ENCODE measurements at places on chromosomes 11 and 22.
A peak's percentile ranks its signal among the peaks of the same experiment; 100 is the strongest.

DNA sequence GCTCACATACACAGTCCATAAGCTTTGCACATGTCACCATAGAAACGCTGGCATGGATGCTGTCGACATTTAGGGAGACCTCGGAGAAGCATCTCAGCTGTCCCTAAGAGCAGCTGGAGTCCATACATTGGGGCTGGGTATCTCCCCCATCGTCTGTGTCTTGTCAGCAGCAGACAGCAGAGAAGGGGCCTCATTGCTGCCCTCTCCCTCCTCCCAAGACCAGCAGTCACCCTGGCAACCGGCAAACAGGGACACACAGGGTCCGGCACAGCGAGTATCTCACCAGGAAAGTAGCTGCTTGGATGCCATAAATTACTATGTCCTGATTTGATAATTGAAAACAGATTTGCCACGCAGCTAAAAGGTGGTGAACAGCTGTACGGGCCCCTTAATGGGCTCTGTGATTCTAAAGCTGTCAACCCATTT, 84.4 kb downstream of the CD44 start:
- no peak for DNase-seq

GRCh38 chr22:39414377-39414776, 14.8 kb downstream of the TAB1 start:
- no peak for DNase-seq

DNA sequence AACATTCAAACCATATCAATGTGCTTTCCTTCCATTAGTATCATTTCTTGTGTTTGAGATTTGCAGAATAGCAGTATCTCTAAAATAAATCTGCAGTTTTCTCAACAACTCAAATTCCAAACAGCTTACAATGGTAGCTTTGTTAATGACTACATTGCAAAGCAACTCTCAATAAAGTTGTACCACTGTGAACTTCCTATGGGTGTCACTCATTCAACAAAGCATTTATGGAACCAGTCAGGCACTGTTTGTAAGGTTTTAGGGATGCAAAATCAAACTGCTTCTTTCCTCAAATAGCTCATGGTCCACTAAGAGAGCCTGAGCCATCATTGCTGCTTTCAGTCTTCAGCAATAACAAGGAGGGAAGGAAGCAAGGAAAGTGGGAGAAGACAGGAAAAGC, 91.0 kb downstream of the CCDC83 start:
- DNase-seq = no peak

DNA sequence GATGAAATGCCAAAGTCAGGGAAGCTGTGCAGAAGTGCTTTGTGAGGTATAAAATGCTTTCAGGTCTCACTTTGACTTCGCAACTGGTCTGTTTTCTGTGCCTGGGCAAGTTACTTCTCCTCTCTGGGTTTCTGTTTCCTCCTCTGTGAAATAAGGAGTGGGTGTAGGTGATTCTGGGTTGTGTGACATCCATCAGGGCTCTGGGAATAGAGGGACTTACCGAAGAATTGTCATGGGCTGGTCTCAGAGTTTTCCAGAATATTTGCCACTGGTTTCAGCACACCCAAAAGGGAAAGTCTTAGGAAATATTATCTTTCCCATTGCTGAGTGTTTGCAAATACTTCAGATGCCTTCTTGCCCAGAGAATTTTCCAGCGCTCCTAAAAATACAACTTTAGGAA, 118.4 kb downstream of the KIAA1671 start:
- no peak for DNase-seq

- no peak for DNase-seq
Measured at GRCh38 chr11:118018401-118018800, 32.2 kb downstream of the IL10RA start.

DNA sequence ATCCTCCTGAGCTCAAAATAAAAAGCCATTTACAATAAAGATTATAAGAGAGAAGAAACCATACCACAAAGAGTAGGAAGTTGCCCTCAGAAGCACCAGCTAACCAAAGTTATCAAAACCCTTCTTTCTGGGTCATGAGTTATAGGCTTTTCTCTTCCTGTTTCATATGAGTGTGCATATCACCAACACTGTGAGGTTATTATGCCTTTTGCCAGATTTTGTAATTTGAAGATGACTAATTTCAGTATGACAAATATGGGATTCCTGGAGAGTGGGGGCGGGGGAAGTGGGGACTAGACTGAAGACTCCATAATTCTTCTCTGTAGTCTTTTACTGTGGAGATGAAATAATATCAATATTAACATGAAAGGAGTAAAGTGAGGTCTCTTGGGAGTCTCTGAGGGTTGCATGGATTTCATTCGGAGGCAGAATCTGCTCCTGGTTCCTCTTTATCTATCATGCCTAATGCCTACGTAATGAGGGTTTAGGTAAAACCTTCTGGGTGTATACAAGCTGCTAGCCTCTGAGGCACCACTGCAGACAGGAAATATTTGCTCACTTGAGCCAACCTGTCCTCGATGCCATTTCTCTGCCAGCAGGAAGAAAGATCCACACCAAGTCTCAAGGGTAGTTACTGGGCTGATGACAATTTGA, 2.1 kb downstream of the LPXN start:
- DNase-seq = peak; percentile 80

DNA sequence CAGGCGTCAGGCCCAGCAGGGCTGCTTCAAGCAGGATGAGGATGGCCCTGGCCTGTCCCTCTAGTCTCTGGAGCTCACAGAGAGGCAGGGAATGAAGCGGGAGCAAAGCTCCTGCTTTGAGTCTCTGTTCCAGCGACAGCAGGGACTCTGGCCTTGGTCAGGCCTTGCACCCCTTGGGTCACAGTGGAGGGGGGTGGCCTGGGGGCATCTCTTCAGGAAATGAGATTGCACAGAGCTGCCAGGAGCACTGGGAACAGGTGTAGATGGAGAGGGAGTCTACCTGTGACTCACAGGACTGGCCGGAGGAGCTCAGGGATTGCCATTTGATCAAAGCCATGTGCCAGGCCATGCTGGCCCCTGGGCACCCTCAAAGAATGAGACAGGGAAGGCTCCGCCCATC, 1.6 kb downstream of the ANO1 start:
- no peak for DNase-seq

- DNase-seq = no peak
Measured at GRCh38 chr11:115643549-115644270, 139.5 kb upstream of the CADM1 start.

DNA sequence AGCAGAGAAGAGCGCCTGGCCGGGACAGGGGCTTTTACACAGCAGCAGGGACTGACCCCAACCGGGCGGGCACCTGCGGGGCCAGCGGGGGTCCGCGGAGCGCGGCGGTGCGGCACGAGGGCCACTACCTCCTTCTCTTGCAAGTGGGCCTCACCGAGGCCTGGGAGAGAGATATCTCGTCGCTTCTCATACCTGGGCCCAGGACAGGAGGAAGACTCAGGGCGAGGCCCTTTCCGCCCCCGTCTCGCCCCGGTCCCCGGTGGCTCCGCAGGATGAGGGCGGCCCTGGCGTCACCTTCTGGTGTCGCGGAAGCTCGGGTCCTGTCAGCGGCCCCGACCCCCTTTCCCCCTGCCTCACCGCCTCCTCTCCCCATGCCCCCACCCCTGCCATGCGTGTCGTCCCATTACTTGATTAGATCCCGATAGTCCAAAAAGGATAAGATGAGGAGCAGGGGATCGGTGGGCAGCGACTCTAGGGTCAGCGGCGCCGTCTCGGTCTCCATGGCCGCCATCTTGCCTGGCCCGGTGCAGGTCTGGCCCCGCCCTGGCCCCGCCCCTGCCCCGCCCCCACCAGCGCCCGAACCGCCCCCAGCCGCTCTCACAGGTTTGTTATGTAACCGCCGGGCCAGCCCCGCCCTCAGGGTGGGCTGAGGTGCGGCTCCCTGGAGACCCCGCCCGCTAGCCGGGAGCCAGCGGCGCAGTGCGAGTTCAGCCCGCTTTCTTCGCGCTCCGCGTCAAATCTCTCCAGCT, at the start of gene FBXO3:
FBXO3 (minus strand) TSS at position 534 of the 749 bp plus-strand sequence; CDS start at position 511, 23 bp downstream.
- DNase-seq = peak; percentile 82

GRCh38 chr22:30627471-30627870, 8.1 kb upstream of the SLC35E4 start:
- DNase-seq = no peak

GRCh38 chr11:61787928-61788491, 4.4 kb downstream of the TMEM258 start:
- DNase-seq = no peak

GRCh38 chr11:58907780-58908179, 31.5 kb upstream of the GLYATL1 start:
- DNase-seq = no peak

DNA sequence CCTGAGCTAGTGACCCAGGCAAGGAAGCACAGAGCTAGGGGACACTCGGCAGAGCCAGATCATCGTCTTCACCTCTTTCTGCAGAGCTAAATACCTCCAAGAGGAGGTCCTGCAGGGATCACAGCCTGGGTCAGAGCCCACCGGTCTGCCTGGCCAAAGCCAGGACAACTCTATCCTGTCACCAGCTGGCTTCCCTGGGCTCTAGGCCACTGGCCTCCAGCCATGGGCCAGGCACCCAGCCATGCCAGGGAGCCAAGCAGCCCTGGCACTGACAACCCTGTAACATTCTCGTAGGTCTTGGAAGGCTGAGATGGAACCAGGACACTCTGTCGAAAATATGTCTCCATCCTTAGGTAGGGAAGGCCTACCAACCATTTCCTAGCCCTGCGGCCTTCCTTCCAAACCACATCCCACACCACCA, 270.1 kb downstream of the BUD13 start:
- no peak for DNase-seq

DNA sequence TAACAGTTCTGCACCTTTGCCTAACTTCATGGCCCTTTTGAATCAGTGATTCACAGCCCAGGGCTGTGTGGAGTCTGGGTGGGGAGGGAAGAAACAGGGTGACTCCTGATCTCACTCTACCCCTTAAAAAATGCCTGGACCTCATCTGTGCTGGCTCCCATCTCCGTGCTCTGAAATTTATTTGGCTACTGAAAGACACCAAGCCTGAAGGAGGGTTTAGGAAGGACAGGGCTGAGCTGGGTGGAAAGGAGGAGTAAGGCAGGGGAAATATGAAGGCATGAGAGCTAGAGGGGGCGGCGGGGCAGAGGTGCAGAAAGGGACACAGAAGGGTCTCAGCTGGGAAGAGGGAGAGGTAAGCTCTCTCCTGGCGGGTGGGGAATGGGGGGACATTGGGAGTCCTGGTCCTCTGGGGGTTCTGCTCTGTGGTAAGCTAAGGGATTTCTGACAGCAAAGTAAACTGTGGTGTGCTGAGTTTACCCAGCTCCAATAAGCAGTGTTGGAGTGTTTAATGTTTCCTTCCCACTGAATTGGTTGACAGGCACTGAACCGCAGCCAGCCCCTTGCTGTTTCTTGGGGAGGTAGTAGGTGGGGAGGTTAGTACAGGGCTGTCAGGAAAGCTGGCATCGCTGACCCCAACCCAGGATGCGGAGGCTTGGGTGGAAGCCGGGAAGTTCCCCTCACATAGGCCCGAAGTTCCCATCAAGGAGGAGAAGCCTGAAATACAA, 71.1 kb downstream of the RPUSD4 start:
- DNase-seq = no peak

GRCh38 chr11:689625-690024, 5.4 kb downstream of the DEAF1 start:
- DNase-seq = no peak

DNA sequence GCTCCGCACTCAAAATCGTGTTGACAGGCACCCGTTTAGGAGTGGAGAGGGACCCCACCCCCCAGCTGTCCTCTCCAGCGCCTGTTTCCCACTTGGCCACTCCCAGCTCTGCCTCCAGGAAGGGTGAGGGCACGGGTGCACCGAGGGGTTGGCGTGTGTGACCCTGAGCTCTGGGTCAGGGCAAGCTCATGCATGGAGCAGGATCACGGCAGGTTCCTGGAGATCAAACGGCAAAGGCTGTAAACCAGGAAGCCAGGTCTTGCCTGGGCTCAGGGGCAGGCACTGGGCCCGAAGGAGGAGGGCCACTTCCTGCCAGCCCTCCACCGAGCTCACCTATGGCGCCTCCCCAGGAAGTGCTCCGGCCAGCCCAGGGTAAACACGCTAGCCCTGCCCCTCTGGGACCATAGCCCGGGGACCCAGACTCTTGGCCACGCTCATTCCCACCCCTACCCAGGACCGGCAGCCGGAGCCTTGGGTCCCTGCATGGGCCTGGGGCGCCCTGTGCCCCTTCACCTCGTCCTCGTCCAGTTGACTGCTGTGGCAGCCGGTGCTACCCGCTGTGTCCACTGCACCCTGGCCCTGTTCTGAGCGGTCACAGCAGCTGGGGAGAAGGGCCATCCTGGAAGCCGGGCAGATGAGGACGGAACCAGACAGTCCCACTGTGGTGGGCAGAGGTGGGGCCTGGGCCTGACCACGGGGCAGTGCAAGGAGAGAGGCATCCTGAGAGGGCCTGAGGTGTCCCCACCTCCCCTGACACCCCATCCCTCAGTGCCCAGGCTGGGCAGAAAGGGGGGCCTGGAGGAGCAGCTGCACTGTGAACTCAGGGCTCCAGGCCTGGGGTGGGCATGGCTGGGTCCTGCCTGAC, 1.0 kb upstream of the EPS8L2 start:
- peak; percentile 78 for DNase-seq

DNA sequence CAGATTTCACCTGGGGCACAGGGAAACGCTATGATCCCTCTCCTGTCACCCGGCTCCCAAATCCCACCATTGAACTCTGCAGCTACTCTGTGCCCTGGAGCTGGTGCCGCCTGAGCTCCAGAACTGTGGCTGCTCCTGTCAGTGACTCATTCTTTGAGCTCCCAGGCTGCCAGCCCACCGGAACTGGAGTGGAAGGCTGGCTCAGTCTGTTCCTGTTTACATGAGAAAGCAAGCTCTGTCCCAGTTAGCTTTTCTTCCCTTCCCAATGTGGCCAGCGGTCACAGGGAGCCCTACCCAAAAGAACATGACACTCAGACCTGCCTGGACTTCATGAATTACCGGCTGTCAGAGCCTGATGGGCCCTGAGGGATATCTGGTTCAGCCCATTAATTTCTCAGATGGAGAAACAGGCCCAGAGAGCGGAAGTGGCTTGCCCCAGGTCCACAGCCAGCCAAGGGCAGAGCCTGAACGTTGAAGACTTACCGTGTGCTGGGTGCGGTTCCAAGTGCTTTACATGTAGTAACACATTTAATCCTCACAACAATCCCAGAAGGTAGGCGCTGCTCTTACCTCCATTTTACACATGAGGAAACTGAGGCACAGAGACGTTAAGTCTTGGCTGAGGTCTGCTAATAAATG, 23.8 kb upstream of the IGSF22 start:
- no peak for DNase-seq

- DNase-seq = no peak
Measured at GRCh38 chr11:114154271-114155047, 94.9 kb downstream of the ZBTB16 start.

DNA sequence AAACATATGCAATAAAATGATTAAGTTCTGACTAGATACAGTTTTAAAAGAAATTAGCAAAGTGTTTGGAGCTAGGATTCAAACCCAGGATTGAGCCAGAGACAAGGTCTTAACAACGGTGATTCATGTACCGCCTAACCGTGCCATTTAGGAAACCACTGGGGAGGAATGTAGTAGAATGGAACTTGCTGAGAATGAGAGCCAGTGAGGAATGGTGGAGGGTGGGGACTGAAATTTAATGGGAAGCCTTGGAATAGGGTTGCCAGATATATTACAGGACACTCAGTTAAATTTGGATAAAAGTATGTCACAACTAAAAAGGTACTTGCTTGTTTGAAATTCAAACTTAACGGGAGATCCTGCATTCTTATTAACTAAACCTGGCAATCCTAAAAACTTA, 30.4 kb upstream of the TMEM86A start:
- DNase-seq = no peak

GRCh38 chr22:42171946-42172719, 41.5 kb upstream of the CYP2D6 start:
- no peak for DNase-seq

- DNase-seq = no peak
Measured at GRCh38 chr11:5620651-5621521, 3.9 kb upstream of the TRIM34 start.
